Activated CD8-positive, alpha-beta memory T cell treated with anti-CD3 and anti-CD28 coated beads for 4 hours (primary cell): ENCODE measurements at places on chromosomes 11 and 22.

- DNase-seq, result no peak
Observed at GRCh38 chr11:30049214-30049613, 32.4 kb upstream of the KCNA4 start.

DNA sequence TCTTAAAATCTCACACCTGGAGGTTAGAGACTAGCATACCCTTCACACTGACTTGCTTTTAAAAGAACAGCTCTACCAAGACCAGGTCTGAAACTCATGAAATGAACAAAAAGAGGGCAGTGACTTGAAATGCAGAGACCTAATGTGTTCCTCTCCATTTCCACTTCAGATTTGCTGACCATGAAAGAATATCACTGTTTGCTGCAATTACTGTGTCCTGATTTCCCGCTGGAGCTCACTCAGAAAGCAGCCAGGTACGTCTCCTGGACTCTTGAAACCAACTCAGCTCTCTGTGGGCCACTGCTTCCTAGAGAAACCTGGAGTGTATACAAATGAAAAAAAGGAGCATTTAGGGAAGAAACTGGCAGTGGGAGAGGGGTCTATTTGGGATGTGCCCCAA is 39.2 kb downstream of the ARFGAP2 start:
- no peak for DNase-seq

- DNase-seq, result no peak
Observed at GRCh38 chr11:85903406-85903805, 48.2 kb downstream of the CCDC83 start.

DNA sequence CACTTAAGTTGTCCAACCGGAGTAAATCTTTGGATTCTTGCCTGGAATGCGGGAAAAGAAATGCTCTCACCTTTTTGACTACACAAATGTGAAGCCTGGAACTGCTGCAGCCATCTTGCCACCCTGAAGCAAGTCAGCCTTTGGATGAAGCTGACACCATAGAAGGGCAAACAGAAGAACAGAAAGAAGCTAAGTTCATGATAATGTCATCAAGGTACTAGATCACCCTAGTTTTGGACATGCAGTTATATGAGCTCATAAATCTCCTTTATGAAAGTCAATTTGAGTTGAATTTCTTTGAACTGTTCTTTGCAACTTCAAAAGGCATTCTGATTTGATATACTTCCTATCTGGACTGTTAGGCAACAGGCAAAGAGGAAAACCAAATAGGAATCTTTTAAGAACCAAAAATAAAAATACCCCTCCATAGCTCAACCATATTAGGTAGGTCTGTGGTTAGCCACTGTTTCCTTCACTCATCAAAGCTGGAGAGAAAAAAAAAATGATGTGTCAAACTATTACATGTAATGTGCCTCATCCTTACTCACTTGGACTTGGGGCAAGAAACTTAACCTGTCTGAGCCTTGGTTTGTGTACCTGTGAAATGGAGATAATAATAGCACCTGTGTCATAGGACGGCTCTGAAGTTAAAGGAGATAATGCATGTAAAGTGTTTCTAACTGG is 91.9 kb downstream of the WT1 start:
- DNase-seq, result no peak

DNA sequence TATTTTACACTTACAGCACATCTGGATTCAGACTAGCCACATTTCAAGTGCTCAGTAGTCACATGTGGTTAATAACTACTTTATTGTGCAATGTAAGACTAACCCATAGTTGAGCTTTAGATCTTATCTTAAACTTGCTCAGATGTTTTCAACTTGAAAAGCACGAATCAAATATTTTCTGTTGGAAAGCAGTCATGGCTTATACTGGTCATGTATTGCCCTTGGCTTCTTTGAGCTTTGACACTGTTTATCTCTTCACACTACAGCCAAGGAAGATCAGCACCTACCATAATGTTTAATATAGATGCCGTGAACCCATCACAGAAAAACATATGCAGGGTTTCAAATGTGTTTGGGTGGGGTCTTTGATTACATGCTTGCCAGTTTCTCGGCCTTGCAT is 4.4 kb downstream of the RBX1 start:
- DNase-seq, result no peak

GRCh38 chr11:131790586-131790985 is 420.2 kb downstream of the NTM start:
- DNase-seq, result no peak

GRCh38 chr11:71133946-71134345 is 118.4 kb downstream of the SHANK2 start:
- DNase-seq, result no peak

- no peak for DNase-seq
Observed at GRCh38 chr11:23100726-23101125, 240.5 kb upstream of the CCDC179 start.

DNA sequence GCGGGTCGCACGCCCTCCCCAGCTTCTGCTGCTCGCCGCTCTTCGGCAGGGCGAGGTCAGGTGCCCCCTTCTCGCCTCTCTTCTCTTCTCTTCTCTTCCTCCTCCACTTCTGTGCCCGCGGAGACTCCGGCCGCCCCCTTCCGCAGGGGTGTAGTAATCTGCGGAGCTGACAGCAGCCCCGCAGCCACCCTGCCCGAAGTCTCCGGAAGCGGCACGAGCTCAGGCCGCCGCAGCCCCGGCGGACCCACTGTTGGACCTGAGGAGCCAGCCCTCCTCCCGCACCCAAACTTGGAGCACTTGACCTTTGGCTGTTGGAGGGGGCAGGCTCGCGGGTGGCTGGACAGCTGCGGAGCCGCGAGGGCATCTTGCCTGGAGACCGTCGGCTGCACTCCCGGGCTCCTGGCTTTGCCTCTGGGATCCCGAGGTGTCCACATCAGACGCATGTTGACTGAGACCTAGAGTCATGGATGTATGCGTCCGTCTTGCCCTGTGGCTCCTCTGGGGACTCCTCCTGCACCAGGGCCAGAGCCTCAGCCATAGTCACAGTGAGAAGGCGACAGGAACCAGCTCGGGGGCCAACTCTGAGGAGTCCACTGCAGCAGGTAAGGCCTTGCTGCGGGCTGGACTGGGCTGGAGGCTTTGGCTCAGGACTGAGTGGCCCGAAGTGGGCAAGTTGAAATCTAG is 486 bp downstream of the STIM1 start:
- DNase-seq, result no peak

GRCh38 chr22:32617271-32617670 is 142.7 kb downstream of the FBXO7 start:
- no peak for DNase-seq
